ENCODE measurements at places on chromosomes 12 and 14. TPM values are rescaled to one million over a fixed set of nuclear protein-coding genes. Genes with fewer than 3 reads are reported as not detected.

- no peak for DNase-seq
These were observed 136.0 kb downstream of the KSR2 start for GRCh38 chr12:117832459-117833457.

DNA sequence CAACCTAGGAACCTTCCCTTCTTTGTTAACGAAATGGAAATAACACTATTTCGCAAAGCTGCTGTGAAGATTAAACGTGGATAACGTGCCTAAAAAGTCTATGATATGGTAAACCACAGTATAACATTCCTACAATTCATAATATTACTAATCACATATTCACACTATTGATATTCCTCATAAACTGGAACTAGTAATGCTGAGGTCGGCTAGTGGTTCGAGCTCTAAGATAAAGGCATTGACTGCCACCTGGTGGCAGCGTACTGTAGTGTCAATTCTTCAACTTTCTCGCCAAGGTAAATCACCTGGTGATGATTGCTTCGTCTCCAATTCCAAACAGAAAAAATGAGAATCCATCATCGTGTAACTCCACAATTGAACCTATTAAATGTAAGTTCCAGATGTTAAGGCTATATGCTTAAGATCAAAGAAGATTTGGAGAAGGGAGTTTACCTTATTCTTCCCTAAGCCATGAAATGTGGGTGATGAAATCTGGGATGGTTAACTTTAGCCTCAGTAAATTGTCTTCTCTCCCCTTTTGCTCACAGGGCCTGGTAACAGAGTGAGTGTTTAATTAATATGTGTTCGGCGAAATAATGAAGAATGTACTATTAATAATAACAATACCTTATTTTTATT, 197.5 kb upstream of the TMEM132C start:
- no peak for DNase-seq

GRCh38 chr14:71328954-71329353, 421.7 kb downstream of the PCNX1 start:
- no peak for DNase-seq

DNA sequence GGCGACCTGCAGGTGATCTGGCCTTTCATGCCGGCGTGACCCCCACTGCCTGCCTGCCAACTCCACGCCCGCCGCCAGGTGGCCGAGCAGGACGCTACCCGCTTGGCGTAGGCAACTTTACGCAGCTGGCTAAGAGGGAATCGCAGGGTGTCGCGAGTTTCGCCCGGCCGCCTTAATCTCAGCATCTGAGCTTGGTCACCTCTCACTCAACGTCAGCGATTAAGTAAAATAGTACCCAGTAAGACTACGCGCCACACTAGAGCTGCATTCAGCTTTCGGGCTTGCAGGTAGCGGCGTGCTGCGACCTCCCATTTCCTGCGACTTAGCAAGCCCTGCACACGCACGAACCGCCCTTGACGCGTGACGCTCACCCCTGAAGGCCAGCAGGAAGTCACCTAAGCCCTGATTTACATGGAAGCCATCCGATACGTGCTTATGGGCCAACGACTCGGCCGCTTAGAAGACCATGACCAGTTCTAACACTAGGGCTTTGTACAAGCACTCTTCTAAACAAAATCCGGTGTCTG, 33.2 kb downstream of the WBP11 start:
- DNase-seq, result peak; percentile 41

- DNase-seq, result no peak
These were observed 285.9 kb downstream of the BMP4 start for GRCh38 chr14:53670701-53671100.

- DNase-seq, result no peak
These were observed 2.7 kb downstream of the DIP2B start for GRCh38 chr12:50507474-50507838.

GRCh38 chr12:27733052-27733656, 22.5 kb downstream of the MRPS35 start:
- DNase-seq, result no peak

DNA sequence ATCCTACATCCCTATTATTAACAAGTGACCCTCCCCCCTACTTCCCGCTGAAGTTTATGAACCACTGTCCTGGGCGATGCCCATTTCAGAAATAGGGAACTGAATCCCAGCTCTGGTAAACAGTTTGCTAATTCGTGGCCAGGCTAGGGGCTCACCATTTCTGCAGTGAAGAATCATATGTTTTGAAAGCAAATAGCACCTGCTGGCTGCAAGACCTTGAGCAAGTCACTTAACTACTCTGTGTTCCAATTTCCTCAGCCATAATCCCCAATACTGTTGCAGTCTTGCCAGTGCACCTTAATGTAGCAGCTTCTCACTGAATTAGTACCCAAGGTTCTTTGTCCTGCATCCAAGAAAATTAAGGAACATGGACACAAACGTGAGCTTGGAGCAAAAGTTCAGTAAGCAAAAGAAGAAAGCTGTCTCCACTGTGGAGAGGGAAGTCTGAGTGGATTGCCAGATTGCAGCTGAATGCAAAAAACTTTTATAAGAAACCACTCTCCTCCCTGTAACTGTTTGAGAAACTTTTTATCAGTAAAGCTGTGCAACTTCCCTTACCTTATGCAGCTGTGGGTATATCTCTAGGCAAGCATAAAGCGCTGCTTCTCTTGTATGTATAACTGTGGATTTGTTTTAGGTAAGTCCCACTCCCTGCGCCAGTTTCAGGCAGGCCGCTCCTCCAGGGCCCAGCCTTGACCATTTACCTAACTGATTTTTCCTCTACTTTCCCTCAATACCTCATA, 824 bp downstream of the OAS1 start:
- no peak for DNase-seq

DNA sequence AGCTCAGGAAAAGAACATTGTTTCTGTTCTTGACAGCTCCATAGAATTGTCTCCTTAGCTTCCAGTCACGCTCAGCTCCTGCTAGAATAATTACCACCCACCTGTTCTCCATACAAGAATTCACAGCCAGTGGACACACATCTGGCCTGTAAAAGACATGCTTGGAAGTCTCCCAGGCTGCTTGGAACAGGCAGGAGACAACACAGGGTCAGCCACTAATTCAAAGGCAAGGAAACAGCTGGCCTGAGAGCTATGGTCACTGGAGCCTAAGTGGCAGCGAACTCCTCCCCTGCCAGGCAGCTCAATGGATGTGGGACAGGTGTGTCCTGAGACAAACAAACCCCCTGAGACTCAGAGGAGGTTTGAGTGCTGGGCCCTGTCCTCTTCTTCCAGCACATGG, 22.9 kb upstream of the LTBP2 start:
- no peak for DNase-seq

DNA sequence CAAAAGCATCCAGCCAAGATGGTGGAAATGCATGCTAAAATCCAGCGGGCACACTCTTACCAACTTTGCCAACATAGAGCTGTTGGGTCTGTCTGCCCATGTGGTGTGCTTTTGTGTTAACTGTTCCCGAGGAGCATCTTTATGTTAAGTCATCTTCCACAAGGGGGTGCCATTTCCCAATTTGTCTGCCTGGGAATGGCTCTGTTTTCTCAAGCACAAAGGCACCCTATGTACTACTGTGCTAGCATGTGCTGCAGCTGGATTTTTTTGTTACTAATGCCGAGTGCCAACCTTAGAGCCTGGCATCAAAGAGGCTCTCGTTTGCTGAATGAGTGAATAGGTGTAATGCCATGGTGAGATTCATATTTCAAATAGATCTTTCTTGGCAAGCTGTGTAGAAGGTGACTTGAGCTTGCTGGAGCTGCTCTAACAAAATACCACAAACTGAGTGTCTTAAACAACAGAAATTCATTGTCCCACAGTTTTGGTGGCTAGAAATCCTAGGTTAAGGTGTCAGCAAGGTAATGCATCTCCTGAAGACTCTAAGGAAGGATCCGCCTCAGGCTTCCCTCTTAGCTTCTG, 74.3 kb downstream of the TRHDE start:
- DNase-seq, result no peak

GRCh38 chr12:96303653-96304052, 96.6 kb downstream of the CDK17 start:
- no peak for DNase-seq

DNA sequence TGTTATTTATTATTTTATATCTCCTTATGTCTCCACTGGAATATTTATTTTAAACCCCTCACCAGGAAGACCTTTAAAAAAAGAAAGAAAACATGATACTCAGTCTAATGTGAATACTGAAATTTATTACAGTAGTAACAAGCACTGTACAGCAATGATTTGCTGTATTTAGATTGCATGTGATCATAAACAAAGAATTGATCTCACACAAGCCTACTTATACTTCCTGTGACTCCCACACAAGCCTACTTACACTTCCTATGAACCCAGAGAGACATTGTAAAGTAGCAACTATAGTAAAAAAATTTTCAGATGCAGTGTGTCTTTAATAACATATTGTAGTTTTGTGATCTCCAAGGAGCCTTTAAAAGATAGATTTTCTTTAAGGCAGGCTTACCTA, 142.7 kb upstream of the SYT1 start:
- DNase-seq, result no peak

- no peak for DNase-seq
These were observed 30.9 kb upstream of the IRF2BPL start for GRCh38 chr14:77059276-77059915.

DNA sequence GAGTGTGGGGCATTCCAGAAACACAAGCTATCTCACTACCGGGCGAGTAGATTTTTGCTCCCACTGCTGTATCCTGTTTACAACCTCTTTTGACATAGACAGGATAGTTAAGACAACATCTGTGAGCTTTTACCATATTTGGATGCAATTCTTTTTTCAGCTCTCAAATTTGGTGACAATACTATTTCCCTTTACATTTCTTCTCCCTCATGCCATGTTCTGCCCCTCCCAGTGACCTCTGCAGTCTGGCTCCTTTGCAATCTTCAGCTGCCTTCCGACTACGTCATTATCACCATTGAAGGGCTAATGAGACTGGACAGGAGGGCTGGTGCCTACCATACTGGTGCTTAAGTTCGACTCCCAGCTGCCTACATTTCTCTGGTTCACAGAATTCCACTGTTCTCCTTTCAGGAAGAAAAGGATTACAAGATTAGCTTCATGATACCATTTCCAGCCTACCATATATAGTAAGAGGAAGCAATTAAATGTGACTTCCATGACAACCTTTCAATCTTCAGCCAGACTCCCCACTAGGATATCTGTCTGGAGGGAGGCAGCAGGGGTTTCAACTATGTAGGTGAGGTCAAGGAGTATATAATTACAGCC, 251.6 kb downstream of the PHLDA1 start:
- no peak for DNase-seq

DNA sequence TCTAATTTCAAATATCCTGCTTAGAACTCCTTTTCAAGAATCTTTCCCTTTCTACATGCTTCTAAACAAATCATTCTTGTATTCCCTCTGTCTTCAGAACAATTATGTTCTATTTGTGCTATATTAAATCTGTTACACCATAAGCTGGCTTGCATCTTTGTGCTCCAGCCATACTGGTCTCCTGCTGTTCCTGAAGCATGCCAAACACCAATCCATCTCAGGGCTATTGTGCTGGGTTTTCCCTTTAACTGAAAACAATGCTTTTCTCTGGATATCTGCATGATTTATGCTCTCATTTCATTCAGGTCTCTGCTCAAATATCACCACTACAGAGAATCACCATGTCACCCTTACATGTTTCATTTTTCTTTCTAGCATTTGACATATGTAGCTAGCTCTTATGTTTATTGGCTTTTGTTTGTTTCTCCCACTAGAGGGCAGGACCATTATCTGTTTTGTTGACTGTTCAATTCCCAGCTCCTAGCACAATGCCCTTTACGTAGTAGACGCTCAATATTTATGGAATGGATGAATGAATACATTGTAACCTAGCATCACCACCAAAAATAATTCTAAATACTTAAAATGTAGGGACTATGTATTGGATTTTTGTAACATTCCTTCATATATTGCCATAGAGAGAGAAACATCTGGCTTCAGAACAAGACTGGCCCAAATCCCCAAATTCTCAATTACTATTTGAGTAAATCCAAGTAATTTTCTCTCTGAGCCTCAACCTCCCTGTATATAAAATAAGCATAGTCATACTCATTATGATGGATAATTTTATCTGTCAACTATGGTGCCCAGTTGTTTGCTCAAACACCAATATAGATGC, 302.0 kb upstream of the SYT1 start:
- no peak for DNase-seq

DNA sequence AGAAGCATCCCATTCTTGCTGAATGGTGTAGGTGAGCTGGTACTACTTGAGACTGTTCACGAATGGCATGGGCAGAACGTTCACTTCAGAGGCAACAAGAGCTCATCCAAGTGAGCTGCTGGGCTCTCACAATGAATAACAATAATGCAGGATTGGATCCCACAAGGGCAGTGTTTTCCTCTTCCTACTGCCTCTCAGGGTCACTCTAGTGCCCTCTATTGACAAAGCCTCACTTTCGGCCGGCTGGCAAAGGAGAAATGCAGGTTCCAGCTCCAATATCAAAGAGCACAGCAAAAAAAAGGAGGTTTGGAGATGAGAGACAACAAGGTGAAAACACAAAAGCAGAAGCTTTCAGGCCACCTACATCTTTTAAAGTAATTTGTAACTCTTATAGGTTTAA, 74.6 kb upstream of the MYF6 start:
- no peak for DNase-seq

KRT81 gene
- total RNA-seq, result not detected

AGAP2 gene
- total RNA-seq, result 11.5 TPM

ANKRD33 gene
- total RNA-seq, result not detected

ZNF664 gene
- 27.7 TPM for total RNA-seq

CFAP251 gene
- 0.75 TPM for total RNA-seq

LRP1-AS gene
- not detected for total RNA-seq

TAMALIN gene
- 32.6 TPM for total RNA-seq

OVCH1 gene
- total RNA-seq, result 2.6 TPM

SLCO1B3 gene
- total RNA-seq, result not detected

PROX2 gene
- total RNA-seq, result not detected

All from ascending aorta (tissue), 2 donors.